ENCODE measurements at places on chromosomes 13 and 19.

GRCh38 chr19:17418710-17419109, 1.1 kb upstream of the MVB12A start:
- no peak for DNase-seq

- no peak for DNase-seq
Observed at GRCh38 chr13:33367926-33368325, 82.4 kb upstream of the STARD13 start.

DNA sequence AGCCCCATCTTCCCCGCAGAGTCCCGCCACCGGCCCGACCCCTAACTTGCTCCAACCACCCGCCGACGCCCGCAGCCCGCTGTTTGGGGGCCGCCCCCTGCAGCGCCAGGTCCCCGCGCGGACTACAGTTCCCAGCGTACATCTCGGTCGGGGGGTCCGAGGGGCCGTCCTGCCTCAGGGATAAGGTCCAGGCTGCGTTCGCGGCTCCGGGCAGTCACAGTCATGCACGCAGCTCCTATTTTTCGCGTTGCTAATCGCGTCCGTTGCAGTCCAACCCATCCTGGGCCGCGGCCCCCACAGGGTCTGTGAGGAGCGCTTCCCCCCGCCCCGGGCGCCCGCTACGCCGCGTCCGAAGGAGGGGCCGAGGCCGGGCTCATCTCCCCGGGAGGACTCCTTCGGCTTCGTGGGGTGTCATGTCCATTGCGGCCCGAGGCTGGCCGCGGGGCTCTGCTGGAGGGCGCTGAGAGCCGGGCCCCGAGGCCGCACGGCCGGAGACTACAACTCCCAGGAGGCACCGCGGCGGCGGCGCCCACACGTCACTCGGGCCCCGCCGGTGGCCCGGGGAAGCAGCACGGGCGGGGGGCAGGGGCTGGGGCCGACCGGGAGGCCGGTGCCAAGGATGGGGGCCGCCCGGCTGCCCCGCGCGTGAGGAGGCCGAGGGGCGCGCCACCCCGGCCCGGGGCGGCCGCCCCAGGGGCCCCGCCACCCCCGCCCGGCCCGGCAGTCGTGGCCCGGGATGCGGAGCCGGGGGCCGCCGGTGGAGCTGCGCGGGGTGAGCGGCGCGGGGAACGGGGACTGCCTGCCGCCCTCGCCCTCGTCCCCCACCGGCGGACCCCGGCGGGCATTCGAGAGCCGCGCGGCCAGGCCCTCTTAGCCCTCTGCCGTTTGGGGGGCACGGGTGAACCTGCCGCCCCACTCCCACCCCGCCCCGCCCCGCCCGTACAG, at the start of gene MAP3K10:
TSS of gene MAP3K10 (plus strand) at position 536 of the 945 bp plus-strand sequence. CDS start 606 bp downstream, outside the sequence.
- peak; percentile 51 for DNase-seq

GRCh38 chr13:38821770-38822551, 135.1 kb downstream of the FREM2 start:
- peak; percentile 15 for DNase-seq

DNA sequence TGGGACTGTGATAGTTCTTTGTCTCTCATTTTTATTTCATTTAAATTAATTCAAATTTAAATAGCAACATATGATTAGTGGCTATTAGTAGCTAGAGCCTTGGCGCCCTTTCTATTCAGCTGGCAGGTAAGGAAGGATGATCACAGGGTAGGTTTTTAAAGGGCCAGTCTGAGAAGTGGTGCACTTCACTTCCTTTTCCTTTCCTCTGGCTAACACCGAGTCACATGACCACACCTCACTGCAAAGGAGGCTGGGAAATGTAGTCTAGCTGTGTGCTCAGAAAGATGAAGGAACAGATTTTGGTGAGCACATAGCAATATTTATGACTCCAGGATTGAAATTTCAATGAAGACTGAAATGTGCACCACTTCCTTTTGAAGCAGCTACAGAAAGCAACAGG, 128.7 kb downstream of the TSHZ3 start:
- no peak for DNase-seq

DNA sequence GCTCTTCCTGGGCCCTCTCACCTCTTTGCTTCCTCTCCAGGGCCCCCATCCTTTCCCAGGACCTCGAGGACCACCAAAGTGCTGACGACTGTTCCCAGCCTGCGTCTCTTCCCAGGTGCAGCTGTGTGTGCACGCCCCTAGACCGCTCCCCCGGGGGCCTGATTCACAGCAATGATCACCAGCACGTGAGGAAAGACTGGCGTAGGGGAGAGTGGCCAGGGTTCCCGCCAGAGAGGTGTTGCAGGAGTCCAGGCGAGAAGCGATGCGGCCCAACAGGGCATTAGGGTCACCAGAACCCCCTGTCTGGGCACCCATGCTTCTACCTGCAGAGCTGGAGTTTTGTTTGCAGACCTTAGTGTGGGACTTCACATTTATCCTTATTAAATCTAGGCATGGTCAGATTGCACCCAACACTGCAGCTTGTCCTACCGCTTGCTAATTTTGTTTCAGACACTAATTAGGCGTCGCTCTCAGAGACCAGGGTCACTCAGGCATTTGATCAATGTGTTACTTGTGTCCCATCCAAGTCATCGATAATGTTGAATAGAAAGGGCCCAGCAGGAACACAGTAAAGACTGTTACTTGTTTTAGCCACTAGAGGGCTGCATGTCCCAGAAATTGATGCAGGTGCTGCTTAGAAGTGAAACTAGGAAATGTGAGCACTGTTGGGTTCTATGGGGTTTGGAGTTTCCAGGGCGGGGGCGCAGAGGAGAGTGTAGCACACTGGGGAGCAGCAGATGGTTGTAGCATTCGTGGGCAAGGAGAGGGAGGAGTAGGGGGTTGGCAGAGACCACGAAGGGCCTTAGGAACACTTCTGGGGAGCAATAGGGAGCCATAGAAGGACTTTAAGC, 53.2 kb downstream of the CDADC1 start:
- peak; percentile 42 for DNase-seq

- no peak for DNase-seq
Observed at GRCh38 chr19:8392017-8392591, 1.9 kb downstream of the RAB11B start.

- DNase-seq: no peak
Observed at GRCh38 chr19:48444129-48444935, 1.5 kb upstream of the GRWD1 start.

DNA sequence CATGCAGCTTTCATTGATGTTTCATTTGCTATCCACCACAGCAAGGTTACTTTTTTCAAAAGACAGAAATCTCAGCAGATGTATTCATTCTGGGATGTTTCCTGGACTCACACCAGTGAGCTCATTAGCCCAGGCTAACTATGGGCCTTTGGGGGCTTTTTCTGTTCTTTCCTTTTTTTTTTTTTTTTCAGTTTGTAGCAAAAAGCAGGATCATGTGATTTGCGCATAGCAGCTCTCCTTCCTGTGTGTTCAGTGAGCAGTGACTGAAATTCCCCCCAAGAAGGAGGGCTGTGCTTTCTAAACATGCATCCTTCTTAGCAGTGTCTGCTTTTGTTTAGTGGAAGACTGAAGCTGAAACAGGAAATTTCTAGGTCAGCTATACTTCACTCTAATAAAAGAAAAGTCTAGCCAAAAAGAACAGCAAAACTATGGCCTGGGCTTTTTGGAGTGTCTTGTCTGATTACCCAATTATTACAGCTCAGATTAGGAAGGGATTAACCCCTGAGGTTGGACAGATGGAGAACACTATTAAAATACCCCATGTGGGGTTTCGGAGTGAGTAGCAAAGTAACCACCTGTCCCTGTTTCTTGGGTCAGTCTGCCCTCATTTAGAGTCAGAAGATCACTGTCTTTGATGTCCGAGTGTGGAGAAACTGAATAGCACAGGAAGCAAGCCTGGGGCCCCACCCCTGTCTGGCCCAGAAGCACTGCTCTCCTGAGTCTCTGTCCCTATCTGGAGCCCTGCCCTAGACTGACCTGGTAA, 8.9 kb upstream of the AMER2 start:
- no peak for DNase-seq

- no peak for DNase-seq
Observed at GRCh38 chr19:5313307-5313706, 27.3 kb downstream of the PTPRS start.

DNA sequence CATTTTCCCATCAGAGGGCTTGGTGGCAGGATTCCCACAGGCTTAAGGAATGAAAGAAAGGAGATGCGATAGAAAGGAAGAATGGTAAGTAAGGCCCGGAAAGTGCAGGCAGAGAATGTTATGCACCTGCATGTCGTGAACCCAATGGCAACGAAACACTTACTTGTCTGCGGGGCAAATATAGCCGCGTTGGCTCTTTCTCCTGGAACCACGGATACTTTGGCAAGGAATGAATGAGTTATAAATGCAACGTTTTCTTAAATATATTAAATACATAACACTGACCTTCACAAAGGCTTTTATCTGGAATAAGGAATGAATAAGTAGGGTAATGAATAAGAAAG, 192.1 kb downstream of the KATNAL1 start:
- DNase-seq: no peak

- DNase-seq: no peak
Observed at GRCh38 chr19:7792281-7792680, 29.2 kb downstream of the CLEC4M start.

DNA sequence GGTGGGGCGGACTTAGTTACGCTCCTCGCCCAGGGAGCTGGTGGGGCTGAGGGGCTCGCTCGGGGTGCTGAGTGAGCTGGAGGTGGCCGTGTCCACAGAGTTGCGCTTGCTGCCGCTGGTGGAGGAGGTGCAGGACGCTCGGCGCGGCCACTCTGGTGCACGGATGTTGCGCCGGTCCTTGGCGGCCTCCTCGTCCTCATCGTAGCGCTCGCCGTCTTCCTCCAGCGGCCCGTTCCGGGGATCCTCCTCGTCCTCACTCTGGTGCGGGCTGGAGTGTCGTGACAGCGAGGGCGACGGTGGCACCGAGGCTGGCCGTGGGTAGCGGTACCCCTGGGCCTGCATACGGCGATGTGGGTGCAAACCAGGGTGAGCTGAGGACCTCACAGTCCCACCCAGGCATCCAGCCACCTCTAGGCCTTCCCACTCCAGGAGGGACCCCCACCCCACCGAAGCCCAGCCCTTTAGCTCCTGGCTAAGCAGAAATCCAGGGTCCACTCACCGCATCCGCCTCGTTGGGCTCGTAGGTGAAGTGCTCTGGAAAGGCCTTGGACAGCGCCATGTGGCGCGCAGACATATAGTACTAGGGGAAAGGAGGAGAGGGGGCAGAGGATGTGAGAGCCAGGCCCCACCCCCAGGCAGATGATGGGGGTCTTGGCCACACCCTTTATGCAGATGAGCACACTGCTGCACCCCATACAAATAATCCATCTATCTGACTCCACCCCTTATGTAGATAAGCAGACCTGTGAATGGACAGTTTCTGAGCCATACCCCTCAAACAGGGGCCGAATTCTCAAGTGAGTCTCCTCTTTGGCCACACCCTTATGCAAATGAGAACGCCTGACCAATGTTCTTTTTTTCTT, 4.4 kb downstream of the FTL start:
- DNase-seq: no peak

GRCh38 chr19:29630655-29631054, 24.6 kb downstream of the POP4 start:
- no peak for DNase-seq

DNA sequence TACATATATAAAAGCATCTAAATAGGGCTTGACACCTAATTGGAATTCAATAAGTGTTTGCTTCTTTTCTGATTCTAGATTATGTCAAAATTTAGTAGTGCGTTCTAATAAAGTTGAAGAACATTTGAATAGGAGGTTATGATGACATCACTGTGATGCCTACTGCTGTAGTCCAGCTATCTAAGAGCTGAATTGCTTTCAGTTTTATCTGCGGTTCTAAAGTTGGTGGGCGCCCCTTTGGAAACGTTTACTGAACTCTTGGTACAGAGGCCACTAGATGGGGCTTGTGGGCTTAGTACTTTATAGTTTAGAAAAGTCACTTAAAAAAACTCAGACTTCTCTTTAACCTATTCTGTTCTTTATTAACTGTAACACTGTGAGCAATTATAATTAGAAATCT, 776.9 kb downstream of the GPC5 start:
- DNase-seq: peak; percentile 76

GRCh38 chr13:74264333-74264732, 130.1 kb upstream of the KLF12 start:
- DNase-seq: no peak

- no peak for DNase-seq
Observed at GRCh38 chr19:17725422-17726078, 6.3 kb downstream of the MAP1S start.

- DNase-seq: no peak
Observed at GRCh38 chr13:28750187-28751045, 31.6 kb upstream of the SLC46A3 start.

DNA sequence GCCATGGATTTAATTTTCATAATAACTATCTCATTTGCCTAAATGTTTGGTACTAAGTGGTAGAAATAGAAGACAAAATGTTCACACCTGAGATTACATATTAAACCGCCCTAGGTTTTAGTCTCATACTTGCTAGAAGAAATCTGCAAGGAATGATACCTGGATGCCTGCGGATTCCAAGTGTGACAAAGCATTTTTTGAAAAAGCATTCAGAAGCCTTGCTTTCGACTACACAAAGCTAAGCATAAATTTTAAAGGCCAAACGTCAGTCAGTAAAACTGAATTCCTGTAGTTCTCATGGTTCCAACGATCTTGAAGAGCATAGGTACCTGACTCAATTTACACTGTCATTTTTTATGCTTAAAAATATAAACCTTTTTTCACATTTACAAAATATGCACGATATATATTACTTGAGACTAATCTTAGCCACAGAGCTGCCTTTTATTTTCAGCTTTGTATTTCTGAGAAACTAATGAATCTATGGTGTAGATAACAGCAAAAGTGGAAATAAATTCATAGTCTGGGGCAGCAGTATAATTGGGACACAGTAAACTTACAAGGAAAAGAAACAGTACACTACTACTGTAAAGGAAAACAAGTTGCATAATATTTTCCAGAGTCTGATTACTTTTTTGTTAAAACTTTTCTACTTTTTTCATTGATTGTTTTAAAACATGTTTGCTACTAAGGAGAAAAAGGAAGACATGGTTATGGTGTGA, 1.2 kb upstream of the LRRC63 start:
- no peak for DNase-seq

DNA sequence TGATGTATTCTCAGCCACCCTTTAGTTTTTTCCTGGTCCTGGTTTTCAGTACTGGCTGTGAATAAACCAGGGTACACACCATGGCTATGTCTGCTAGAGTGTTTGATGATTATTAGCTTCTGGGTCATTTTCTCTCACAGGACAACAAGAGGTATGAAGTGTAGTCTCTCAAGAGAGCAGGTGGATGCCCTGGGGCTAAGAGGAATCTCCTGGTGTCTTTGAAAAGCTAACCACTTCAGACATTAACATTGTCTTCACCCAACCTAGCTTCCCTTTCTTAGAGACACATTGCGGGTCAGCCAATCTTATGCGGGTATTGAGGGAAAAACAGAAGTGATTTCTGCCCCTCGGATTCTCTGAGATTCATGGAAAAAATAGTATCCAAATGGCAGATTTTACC, 1.6 kb downstream of the ZNF730 start:
- DNase-seq: no peak

- DNase-seq: peak; percentile 46
Observed at GRCh38 chr13:98129059-98129746, 13.7 kb upstream of the FARP1 start.

All from astrocyte (in vitro differentiated cells and primary cell).